ENCODE measurements at places on chromosomes 2 and 18.

GRCh38 chr18:46506974-46507586, 149.9 kb downstream of the LOXHD1 start:
- no peak for DNase-seq

GRCh38 chr2:58594175-58594574, 353.1 kb upstream of the FANCL start:
- no peak for DNase-seq

DNA sequence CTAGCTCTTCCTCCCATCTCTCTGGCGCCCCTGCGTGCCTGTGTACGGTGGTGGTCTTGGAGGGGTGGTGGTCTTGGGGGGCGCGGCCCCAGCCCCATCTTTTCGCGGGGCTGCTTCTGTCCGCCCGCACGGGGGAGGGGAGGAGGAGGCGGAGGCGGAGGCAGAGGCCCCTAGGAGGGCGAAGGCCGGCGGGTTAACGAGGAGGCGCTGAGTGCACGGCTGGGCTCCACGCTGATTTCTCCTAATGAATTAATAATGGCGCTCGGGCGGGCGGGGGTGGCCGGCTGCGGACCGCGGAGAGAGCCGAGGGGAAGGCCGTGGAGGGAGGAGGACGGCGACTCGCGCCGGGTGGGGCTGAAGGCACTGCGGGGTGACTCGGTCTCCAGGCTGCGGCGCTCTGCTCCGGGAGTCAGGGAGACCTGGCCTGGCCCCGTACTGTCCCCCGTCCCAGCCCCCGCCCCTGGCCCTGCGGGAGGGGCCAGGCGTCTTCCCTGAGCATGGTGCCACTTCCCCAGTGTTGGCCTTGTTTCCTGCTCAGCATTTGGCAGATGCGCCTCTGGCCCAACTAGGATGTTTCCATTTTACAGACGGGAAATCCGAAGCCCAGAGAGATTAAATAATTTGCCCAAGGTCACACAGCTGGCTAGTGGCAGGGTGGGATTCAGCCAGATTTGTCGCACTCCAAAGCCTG, 6.0 kb downstream of the GAREM2 start:
- no peak for DNase-seq

GRCh38 chr2:109256111-109256510, 127.1 kb downstream of the SH3RF3 start:
- no peak for DNase-seq

GRCh38 chr18:50790241-50790640, 29.6 kb downstream of the MRO start:
- no peak for DNase-seq

GRCh38 chr2:221961561-221961960, 337.2 kb downstream of the PAX3 start:
- no peak for DNase-seq

GRCh38 chr18:44682871-44683221, 2.2 kb downstream of the SETBP1 start:
- DNase-seq = no peak

GRCh38 chr2:189865826-189866225, 81.6 kb downstream of the PMS1 start:
- DNase-seq = no peak

- no peak for DNase-seq
These were observed 205.9 kb upstream of the EPHA4 start for GRCh38 chr2:221778025-221778424.

GRCh38 chr2:32124660-32125059, 41.0 kb upstream of the SLC30A6 start:
- no peak for DNase-seq

DNA sequence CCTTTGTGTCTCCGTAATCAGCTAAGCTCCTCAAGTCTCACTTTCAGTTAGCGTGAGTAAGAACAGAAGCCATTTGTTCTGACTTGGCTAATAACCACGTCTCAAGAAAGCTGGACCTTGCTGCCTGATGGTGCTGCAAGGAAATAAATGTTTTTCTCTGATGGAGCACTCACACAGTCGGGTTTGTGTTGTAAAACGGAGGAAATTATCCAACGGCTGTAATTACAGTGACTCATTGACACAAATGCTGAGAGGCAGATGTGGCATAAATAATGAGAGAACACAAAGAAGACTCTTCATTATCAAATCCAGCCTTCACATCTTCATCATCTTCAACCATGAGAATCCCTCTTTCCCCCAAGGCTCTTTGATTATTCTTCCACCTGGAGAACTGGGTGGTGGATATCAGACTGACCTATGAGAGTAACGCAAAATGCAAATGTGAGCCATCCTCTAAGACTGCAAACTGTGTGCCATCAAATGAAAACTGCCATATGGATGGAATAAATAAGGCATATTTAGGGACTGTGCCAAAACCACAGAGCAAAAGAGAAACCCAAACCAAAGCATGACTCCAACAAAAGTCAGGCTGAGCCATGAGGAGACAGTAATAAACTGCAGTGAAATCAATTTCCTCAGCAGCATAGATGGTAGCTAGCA, 252.6 kb downstream of the RND3 start:
- DNase-seq = no peak

DNA sequence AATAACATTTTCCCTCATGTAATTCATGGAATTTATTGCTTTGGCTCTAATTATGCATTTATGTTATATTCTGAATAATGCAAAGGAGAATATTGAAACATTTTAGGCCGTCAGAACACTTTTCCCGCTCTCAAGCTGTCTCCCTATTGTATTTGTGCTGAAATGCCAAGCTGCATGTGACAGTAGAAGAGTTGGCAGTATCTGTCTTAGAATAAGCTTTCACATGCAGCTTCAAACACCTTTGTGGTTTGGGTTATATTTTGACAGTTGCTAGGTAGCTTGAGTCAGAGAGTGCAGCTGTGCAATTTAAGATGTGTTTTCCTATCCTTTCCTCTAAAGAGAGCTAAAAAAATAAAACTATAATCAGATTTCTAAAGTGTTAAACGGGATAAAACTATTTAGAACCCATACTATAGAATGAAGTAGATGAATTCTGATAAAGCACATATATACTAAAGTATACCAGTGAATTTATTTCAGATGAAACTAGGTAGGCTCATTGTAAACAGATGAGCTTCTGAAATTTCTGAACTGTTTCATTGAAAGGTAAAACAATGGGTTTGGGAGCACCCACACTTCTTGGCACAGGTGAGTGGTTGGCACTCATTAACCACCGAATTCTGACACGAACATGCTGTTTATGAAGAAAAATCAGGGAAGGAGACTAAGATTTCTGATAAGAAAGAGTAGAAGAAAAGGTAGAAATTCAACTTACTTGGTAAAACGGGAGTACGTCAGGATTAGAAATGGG, 43.4 kb downstream of the PLCL1 start:
- peak; percentile 78 for DNase-seq

DNA sequence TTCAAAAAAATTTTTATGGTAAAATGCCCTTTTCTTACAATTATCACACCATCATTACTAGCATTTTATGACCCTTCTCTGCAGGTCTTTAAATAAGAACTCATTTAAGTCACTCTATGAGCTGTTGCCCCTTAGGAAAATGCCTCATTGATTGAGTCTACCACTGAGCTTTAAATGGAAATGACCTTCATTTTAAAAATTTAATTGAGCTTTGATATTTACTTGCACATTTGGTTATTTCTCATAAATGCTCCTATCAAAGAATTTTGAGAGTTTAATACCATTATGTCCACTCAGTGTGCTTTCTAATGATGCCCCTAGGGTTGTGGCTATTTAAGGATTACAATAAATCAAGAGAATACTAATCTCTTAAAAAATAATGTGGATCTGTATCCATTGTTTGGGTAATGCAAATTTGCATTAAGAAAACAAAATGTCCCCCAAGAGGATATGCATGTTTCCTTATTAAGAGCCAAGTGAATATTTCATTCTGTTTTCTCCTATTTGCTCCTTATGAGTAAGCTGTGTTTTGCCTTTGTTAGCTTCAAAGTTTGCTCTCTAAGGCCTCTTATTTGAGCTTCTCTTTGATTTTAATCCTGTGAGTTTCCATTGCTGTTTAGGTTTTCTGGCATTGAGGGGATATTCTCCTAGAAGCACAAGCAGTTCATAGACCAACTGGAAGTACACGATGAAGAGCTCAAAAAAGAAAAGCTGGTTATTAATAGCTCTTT, 69.8 kb downstream of the CERS6 start:
- no peak for DNase-seq

DNA sequence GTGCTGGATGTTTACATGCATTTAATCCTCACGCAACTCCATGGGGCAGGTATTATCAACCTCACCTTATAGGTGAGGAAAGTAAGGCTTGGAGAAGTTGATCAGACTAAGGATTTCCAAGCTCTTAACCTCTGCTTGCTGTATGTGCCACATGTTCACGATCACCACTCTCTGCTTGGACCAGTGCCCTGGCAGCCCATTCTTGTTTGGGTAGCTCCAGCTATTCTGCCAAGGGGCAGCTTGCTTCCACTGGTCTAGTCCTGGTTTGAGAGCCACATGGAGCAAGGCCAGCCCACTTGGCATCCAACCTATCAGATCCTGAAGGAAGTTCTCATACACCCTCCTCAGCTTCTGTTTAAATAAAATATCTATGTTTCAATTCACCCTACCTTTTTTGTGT, 14.3 kb downstream of the PLB1 start:
- no peak for DNase-seq

DNA sequence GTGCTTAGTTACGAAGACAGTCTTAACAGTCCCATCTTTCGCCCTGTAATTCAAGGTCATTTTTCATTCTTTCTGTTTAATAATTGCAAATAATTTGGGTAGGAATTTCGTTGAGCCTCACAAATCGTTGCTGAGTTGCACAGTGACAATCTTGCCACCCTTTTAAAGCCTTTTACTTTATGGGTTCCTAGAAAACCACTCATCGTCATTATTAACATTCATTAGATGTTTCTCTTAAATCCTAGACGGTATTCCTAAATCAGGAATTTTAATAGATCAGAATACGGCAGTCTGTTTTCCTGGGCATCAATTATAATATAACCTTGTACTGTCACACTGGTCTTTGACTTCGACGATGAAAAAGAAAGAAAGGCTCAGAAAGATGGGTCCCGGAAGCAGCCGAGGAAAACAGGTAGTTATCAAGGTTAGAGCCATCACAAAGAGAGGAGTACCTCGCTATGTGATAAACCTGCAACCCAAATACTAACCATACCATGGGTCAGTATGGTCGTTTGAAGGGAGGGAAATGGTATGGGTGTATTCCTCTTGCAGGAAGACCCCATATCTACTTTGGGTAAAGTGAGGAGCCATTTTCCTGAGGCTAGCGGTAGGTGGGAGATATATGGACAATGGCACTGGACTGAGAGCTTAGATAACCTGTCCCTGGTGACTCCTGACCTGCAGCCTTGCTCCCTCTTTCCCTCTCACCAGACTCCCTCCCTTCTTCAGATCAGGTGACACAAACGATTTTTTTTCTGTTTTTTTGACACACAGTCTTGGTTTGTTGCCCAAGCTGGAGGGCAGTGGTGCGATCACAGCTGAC, 981 bp upstream of the SF3B1 start:
- no peak for DNase-seq

- no peak for DNase-seq
These were observed 23.2 kb upstream of the ZNF516 start for GRCh38 chr18:76518123-76518859.

GRCh38 chr2:3657881-3658280, at the start of gene ALLC:
Gene ALLC, plus strand, starts transcription at chr2:3658200. Its CDS starts 12,958 bp downstream, at chr2:3671158.
- DNase-seq = no peak

DNA sequence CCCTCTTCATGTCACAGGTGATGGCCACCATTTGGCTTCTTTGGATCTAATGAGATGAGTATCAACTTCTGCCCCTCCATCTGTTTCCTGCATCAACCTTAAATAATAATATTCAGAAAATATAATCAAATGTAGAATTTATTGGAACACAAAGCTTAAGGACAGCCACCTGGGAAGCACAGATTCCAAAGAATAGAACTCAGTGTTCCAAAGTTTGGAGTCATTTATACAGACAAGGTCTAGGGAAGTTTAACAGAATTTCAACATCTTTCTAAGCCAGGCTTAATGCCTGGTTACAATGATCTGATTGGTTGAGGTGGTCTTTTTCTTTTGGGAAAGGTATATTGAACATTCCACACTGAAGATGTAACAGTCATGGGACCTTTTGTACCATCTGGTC, 218.0 kb upstream of the PIEZO2 start:
- DNase-seq = no peak

DNA sequence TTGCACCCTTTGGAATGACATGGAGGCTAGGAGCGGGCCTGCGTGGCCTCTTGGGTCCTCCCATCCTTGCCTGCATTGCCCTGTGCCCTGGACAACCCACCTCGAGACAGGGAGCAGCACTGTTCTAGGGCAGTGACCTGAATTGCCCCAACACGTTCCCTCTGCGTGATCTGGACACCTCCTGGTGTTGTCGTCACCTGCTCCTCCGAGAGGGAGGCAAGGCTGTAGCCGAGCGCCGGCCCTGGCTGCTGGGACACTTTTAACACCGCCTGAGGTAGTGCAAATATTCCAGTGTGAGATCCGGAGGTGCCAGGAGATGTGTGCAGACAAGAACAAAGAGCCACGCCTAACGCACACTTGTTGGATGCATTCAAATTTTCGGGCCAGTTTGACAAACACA, 131.5 kb downstream of the SMAD7 start:
- no peak for DNase-seq

DNA sequence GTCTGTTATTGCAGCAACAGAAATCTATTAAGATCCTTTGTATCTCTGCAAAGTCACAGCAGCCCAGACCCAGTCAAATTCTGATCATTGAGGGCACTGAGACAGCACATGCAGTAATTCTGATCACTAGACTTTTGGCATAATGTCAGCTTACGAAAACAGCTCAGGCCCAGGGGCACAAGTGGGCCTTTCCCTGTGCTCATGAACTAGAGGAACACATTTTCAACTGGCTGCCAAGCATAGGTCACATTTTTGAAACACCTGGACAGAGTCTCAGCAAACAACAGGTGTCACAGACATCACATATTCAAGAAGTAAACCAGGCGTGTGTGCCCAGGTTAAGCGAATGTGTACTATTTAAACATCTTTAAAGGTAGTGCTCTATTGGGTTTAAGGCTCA, 13.7 kb downstream of the DOCK10 start:
- DNase-seq = no peak

DNA sequence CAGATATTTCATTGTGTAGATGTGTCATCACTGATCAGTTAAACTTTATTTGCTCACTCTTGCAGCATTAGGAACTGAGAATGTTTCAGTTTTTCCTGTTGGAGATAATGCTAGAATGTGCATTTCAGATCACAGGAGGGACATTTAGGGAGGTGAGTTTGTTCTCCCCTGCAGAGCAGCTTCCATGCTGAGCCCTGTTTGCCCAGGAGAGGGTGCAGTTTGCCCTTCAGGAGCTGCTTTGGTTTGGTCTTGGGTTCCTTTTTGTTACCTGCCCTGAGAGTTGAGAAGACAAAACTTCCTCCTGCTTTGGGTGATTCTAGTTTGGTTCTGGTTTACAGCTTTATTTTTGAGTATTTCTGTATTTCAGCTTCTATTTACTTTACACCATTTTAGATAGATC, 49.9 kb downstream of the DGKD start:
- peak; percentile 84 for DNase-seq

GRCh38 chr18:79069717-79070151, 540 bp downstream of the ATP9B start:
- no peak for DNase-seq

GRCh38 chr2:153387203-153387602, 91.4 kb downstream of the RPRM start:
- DNase-seq = no peak
